ENCODE measurements at places on chromosomes 5 and 9. TPM values are rescaled to one million over a fixed set of nuclear protein-coding genes. Genes with fewer than 3 reads are reported as not detected.

Gene S1PR3
- total RNA-seq, result 34.7 TPM

Gene SLC36A2
- not detected for total RNA-seq

Gene PCDHA10
- 0.55 TPM for total RNA-seq

Gene CDO1
- 66.0 TPM for total RNA-seq

Gene ANKRA2
- total RNA-seq, result 16.4 TPM

Gene PAX5
- 0.59 TPM for total RNA-seq

Gene FOXE1
- not detected for total RNA-seq

Gene ANKRD34B
- not detected for total RNA-seq

Gene RXFP3
- not detected for total RNA-seq

Gene LRRTM2
- not detected for total RNA-seq
